ENCODE measurements at places on chromosomes 2 and 18.

GRCh38 chr2:52035391-52035790 is 1003.5 kb upstream of the NRXN1 start:
- no peak for DNase-seq

GRCh38 chr2:27802547-27802946 is 31.0 kb downstream of the MRPL33 start:
- no peak for DNase-seq

GRCh38 chr2:70750320-70750719 is 17.7 kb downstream of the ADD2 start:
- no peak for DNase-seq

DNA sequence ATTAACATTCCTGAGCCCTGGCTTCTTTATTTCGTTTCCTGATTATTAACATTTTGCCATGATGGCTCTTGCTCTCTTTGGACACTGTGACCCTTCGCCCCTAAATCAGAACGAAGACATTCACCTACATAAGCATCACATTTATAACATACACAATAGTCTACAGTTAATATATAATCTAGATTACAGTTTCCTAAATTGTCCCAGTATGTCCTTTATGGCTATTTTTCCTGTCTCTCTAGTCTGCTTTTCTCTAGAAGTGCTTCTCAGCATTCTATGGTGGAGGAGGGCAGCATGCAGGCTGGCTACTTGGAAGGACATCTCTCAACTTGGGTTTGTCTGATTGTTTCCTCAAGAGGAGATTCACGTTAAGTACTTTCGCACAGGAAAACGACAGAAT is 49.9 kb downstream of the FAM210A start:
- DNase-seq, result no peak

DNA sequence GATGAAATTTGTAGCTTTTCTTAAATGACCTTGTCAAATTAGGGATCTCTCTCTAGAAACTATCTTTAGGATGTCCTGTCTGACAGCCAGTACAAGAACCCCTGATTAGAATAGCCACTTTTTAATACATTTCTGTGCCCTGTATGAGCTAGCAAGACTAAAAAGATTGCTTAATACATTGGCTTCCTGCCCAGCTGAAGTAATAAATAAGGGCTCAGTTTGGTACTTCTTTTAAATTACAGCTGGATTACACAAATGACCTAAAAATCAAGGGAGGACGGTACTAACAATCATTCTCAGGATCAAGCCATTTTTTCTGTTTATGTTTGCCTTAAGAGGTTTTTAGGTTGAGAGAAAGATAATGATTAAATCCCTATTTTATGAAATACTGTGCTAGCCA is 11.6 kb upstream of the OLA1 start:
- peak; percentile 54 for DNase-seq

DNA sequence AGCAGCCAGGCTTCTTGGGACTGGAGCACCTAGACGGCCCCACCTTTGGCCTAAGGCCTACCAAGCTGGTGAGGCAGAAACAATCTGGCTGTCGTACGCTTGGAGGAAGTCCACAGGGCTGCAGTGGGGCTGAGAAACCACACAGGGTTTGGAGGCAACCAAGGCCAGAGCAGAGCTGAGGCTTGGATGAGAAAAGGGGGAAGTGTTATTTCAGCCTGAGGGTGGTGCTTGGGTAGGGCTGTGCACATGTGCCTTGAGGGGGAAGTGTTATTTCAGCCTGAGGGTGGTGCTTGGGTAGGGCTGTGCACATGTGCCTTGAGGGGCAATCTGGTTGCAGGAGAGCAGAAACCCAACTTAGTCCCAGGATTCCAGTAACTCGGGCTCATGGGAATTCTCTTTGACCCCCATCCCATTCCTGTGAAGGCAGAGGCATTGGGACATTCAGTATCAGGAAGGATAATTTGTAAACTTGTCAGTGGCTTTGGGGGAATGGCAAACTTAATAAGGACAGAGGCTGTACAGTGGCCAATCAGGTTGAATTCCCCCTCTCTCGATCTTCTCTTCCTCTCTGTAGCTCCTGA is 971 bp upstream of the FBXO41 start:
- DNase-seq, result no peak

- no peak for DNase-seq
Observed at GRCh38 chr18:31309115-31309514, 8.8 kb upstream of the DSG1 start.

All from GM04503 (cell line).